ENCODE measurements at places on chromosomes 13 and 19.

GRCh38 chr13:39951301-39951700 is 295.8 kb downstream of the COG6 start:
- DNase-seq, result no peak

DNA sequence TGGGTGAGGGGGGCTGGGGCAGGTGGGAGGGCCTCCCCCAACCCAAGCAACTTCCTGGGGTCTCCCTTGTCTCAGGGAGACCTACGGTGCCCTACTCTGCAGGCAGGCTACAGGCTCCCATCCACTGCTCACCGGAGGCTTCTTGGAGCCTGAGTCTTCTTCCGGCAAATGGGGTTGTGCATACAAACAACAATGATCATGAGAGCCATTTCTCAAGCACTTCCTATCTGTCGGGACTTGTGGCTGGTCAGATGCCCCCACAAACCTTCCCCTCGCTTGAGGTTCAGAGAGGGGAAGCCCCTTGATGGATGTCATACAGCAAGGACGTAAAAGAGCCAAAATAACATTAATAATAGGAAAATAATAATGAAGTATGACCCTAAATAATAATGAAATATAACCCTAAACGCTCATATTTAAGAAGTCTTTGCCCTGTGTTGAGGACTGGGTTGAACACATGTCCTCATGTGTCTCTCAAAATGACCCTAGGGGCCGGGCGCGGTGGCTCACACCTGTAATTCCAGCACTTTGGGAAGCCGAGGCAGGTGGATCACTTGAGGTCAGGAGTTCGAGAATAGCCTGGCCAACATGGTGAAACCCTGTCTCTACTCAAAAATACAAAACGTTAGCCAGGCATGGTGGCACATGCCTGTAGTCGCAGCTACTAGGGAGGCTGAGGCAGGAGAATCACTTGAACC is 727 bp downstream of the CD37 start:
- no peak for DNase-seq

GRCh38 chr13:102928941-102929675 is 83.3 kb downstream of the ERCC5 start:
- DNase-seq, result no peak

GRCh38 chr19:46192992-46193650 is 36.4 kb upstream of the IGFL1 start:
- DNase-seq, result peak; percentile 84

DNA sequence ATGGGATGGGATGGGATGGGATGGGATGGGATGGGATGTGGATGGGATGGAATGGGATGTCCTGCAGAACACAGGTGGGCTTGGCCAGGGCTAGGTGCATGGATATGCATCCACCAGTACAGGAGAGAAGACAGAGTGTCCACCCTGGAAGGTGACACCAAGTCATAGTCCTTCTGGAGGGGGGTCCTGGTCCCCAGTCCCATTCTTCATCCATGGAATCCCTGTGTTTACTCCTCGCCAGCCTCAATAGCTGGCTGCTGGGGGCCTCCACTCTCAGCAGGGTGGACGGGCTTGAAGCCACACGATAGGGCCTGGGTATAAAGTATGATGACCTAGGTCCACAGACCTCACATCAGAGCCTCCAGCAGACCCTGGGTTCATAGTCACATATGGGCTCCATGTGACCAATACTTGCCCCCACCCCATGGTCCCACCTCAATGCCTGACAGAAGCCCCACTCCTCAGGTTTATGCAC is 40.1 kb downstream of the RFX2 start:
- DNase-seq, result no peak

- DNase-seq, result peak; percentile 91
These were observed 539 bp upstream of the ZNF667 start for GRCh38 chr19:56477429-56478338.

Measured in fibroblast of skin of right biceps (primary cell).